Sigmoid colon (tissue), 7 donors: ENCODE measurements at places on chromosomes 7 and 10. TPM values are rescaled to one million over a fixed set of nuclear protein-coding genes. Genes with fewer than 3 reads are reported as not detected.
A peak's percentile ranks its signal among the peaks of the same experiment; 100 is the strongest.

ZPBP gene
- not detected for total RNA-seq

PALS2 gene
- total RNA-seq, result 7.6 TPM

ZNF804B gene
- 0.28 TPM for total RNA-seq

VAX1 gene
- not detected for total RNA-seq

CPA4 gene
- not detected for total RNA-seq

TFR2 gene
- total RNA-seq, result not detected

BAG3 gene
- total RNA-seq, result 62.4 TPM

FAM107B gene
- 14.0 TPM for total RNA-seq

STEAP2 gene
- 29.1 TPM for total RNA-seq

ELAPOR2 gene
- total RNA-seq, result 15.3 TPM

ANXA8L1 gene
- total RNA-seq, result not detected

CALD1 gene
- 1,561 TPM for total RNA-seq

IFIT3 gene
- total RNA-seq, result 11.6 TPM

PAX4 gene
- total RNA-seq, result not detected

CYP2E1 gene
- total RNA-seq, result 6.5 TPM

ERV3-1 gene
- total RNA-seq, result 19.1 TPM

SLC16A12 gene
- total RNA-seq, result 1.1 TPM

DNA sequence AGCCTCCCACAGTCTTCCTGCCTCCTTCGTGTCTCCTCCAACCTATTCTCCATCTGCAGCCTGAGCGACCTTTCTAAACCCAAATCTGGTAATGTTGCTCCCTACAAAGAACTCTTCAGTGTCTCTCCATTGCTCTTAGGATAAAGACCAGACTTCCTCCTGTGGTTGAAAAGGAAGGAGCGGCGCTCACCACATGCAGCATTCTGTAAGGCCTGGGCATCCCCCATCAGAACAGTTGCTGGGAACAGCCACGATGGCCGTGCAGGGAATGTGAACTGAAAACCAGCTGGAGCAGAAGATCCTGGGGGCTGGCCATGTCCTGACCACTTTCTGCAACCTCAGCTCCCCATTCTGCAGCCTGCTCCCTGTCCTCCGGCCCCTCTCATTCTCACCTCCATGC lies 237.8 kb upstream of the ZMIZ1 start:
- H3K4me1 ChIP-seq, result no peaks in the 10 kb centered on the region
- H3K27me3 ChIP-seq, result no peaks in the 10 kb centered on the region
- no peaks in the 10 kb centered on the region for H3K36me3 ChIP-seq
- no peak overlapping the region for H3K27ac ChIP-seq
- no peak overlapping the region for H3K4me3 ChIP-seq

DNA sequence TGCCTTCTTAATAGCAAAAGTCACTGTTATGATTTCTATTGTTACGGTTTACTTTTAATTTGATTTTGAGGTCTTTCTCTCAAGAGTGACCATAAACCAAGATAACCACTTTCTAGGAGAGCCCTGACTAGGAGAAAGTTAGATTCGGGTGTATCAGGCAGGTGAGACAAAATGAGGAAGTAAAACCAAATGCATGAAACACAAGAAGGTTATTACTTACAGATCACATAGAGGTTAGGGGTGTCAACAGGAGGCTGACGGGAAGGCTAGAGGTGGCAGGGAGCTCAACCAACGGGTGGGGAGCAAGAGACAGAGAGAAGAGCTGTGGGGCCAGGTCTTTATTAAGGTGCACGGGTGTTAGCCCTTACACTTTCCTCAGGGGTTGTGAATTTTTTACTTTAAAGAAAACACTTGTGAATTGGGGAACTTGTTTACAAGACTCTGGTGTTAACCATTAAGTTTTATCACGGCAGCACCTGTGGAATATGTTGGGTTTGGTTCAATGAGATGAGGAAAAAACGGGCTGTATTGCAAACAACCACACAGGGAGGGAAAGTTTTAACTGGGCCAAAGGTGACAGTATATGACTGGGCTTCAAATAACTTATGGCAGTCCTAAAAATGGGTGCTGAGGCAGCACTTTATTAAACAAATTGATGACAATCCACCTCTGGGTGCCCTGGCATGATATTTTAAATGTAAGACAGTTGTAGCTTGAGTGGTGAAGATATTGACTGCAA lies 154.9 kb downstream of the SDHAF3 start:
- H3K27me3 ChIP-seq, result no peaks in the 10 kb centered on the region
- no peak for DNase-seq
- H3K36me3 ChIP-seq, result no peaks in the 10 kb centered on the region
- no peak overlapping the region for H3K4me3 ChIP-seq

DNA sequence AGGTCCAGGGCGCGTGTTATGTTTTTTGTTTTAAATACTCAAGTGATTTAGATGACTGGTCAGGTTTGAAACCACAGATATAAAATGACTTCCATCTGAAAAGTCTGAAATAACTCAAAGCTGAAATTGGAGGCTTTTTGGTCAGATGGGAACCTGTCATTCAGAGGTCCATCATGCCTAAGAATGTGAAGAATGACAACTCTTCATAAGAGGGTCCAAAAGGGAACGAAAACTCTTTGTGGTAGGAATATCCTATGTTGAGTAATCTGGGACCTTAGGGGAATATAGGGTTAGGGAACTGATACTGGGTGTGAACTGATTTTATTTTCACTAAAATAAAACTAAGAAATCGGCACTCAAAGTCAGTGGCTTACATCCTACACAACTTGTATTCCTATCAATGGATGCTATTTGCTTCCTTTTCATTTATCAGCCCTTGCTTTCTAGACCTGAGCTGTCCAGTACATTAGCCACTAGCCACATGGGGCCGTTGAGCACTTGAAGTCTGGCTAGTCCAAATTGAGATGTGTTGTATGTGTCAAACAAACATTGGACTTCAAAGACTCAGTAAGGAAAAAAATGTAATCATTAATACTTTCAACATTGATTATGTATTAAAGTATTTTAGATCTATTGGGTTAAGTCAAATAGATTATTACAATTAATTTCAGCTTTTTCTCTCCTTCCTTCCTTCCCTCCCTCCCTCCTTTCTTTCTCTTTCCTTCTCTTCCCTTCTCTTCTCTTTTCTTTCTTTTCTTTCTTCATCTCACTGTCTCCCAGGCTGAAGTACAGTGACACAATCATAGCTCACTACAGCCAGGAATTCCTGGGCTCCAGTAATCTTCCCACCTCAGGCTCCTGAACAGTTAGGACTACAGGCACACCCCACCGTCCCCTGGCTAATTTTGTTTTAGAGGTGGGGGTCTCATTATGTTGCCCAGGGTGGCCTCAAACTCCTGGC lies 56.5 kb upstream of the KDM7A start:
- H3K27ac ChIP-seq, result no peak overlapping the region

GRCh38 chr7:81080553-81080952 lies 161.7 kb upstream of the SEMA3C start:
- no peak for DNase-seq
- H3K4me1 ChIP-seq, result peaks cover 14% of the 10 kb centered on the region
- peak overlapping the region; percentile 2 for H3K4me3 ChIP-seq
- no peak overlapping the region for H3K27ac ChIP-seq

GRCh38 chr10:66414943-66415342 lies 510.9 kb upstream of the LRRTM3 start:
- H3K27ac ChIP-seq, result no peak overlapping the region
- no peaks in the 10 kb centered on the region for H3K4me1 ChIP-seq
- H3K36me3 ChIP-seq, result no peaks in the 10 kb centered on the region
- no peak for DNase-seq
- H3K27me3 ChIP-seq, result no peaks in the 10 kb centered on the region

- H3K27ac ChIP-seq, result no peak overlapping the region
- no peak overlapping the region for H3K4me3 ChIP-seq
- H3K27me3 ChIP-seq, result no peaks in the 10 kb centered on the region
- no peaks in the 10 kb centered on the region for H3K36me3 ChIP-seq
- H3K4me1 ChIP-seq, result peaks cover 34% of the 10 kb centered on the region
Measured at GRCh38 chr7:56083150-56083785, 9.5 kb downstream of the PHKG1 start.

DNA sequence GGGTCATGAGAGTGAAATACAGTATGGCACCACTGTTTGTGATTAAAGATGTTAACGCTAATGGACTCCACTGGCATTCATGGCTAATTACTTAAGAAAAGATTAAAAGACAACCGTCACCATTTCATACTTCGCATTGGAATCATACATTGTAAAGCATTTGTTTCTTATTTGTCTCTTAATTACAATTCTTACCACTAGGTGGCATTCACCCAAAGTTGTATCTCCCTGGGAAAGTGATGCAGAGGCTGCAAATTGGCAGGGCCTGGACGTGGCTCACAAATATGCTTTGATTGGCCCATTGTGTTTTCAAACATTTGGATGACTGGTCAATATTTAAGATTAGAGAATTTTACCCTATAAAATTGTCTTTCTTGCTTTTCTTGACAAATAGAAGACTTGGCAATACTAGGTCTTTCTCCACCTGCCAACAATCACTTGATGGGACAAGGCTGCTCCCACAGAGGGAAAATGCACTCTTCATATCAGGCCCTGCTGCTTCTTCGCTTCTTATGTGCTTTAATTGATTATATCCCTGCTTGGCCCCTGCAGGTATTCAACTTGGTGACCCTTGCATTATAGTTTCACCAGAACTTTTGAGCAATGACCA lies 72.1 kb upstream of the STARD3NL start:
- H3K27ac ChIP-seq, result no peak overlapping the region
- no peak for DNase-seq
- H3K36me3 ChIP-seq, result no peaks in the 10 kb centered on the region

DNA sequence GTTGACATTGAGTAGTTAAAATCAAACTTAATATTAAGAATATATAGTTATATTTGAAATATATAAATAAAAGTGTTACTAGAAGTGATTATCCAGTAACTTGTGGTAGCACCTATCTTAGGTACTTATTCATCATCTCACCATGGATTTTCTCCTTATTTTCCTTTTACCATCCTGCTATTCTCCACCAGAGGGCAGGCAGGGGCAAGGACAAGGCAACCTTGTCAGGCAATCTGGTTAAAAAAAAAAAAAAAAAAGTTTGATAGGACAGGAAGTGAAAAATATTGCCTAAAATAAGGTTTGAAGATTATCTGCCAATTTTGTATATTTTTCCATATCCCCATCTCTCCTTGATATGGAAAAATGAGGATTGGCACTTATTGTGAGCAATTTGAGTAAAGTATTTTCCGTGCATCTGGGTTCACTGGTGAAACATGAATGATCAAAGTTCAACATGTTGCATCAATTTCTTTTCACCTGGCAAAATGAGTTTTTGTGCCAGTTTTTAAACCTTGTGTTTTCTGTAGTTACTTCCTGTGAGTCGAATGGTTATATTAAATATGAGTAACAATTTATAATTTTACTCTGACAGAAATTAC lies 256.7 kb downstream of the AGMO start:
- peak; percentile 72 for DNase-seq
- H3K36me3 ChIP-seq, result no peaks in the 10 kb centered on the region
- no peak overlapping the region for H3K27ac ChIP-seq
- H3K4me3 ChIP-seq, result no peak overlapping the region
- no peaks in the 10 kb centered on the region for H3K4me1 ChIP-seq

DNA sequence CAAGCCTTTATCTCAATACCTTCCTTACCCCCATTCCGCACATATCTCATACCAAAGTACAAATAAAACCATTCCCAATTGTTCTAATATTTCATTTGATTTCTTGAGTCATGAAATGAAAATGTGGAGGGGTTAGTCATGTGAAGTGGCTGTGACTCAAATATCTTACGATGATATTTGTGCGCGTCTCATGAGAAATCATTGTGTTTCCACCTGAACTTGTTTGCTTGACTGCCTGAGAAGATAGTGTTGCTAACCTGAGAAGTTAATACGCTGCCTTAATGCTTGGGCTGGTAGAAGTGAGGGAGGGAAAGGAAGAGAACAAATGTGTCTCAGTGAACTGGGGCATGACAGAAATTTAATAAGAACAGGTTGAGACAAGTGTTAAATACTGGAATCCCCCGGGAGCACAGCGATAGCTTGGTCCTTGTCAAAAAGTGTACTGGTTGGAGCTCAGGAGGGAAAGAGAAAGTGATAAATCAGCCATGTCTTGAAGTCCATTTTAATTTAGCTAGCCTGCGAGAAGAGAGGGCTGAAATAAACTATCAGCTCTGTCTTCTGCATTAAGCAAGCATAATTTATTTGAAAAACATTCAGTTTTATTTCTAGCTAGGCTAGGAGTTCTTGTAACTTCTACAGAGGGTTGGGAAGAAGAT lies 7.2 kb upstream of the EPHA1 start:
- no peaks in the 10 kb centered on the region for H3K4me1 ChIP-seq
- DNase-seq, result no peak
- no peaks in the 10 kb centered on the region for H3K27me3 ChIP-seq
- H3K27ac ChIP-seq, result peak overlapping the region; percentile 4

DNA sequence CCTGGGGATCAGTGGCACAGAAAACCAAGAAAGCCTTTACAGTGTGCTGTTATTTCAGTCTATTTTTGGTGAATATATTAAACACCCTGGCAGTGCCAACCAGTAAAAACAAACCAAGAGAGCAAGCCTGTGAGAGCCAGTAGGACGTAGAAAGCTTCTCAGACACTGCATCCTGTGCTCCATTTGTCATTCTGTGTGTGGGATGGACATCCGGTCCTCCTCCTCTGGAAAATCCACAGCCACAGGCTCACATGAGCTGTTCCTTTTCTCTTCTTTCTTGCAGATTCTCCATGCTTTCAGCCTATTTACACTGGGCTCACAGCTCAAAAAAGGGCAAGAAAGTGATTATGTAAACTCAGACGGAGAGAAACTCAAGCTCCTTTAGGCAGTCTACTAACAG lies 119.7 kb upstream of the YAE1 start:
- no peaks in the 10 kb centered on the region for H3K4me1 ChIP-seq
- H3K4me3 ChIP-seq, result no peak overlapping the region
- no peaks in the 10 kb centered on the region for H3K36me3 ChIP-seq
- H3K27me3 ChIP-seq, result no peaks in the 10 kb centered on the region
- DNase-seq, result no peak
- no peak overlapping the region for H3K27ac ChIP-seq

DNA sequence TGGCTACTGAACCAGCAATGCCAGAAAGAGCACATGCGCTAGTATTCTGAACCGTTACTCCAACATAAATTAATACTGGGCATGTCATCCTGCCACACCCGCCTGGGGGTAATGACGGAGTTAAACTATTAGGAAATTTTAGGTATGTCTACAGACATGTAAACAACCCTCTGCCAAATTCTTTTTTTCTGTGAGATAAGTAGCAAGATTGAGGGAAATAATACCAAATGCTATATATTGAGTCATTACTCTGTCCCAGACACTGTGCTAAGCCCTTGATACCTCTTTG lies 7.4 kb downstream of the LSMEM1 start:
- peaks cover 27% of the 10 kb centered on the region for H3K4me1 ChIP-seq
- no peaks in the 10 kb centered on the region for H3K36me3 ChIP-seq
- H3K27ac ChIP-seq, result no peak overlapping the region
- no peaks in the 10 kb centered on the region for H3K27me3 ChIP-seq
- DNase-seq, result no peak

GRCh38 chr10:123212063-123212462 lies 57.9 kb downstream of the BUB3 start:
- no peaks in the 10 kb centered on the region for H3K4me1 ChIP-seq
- H3K27ac ChIP-seq, result no peak overlapping the region
- H3K36me3 ChIP-seq, result no peaks in the 10 kb centered on the region
- no peaks in the 10 kb centered on the region for H3K27me3 ChIP-seq
- no peak for DNase-seq
- H3K4me3 ChIP-seq, result no peak overlapping the region

GRCh38 chr7:66697449-66698438 lies 42.8 kb upstream of the RABGEF1 start:
- H3K36me3 ChIP-seq, result no peaks in the 10 kb centered on the region
- H3K4me1 ChIP-seq, result peaks cover 31% of the 10 kb centered on the region
- no peaks in the 10 kb centered on the region for H3K27me3 ChIP-seq
- DNase-seq, result peak; percentile 82

GRCh38 chr10:82813856-82814255 lies 938.9 kb downstream of the NRG3 start:
- H3K36me3 ChIP-seq, result no peaks in the 10 kb centered on the region
- H3K4me3 ChIP-seq, result no peak overlapping the region
- H3K27ac ChIP-seq, result no peak overlapping the region
